Caki2 (cell line): ENCODE measurements at places on chromosomes 16 and 17.
A peak's percentile ranks its signal among the peaks of the same experiment; 100 is the strongest.

DNA sequence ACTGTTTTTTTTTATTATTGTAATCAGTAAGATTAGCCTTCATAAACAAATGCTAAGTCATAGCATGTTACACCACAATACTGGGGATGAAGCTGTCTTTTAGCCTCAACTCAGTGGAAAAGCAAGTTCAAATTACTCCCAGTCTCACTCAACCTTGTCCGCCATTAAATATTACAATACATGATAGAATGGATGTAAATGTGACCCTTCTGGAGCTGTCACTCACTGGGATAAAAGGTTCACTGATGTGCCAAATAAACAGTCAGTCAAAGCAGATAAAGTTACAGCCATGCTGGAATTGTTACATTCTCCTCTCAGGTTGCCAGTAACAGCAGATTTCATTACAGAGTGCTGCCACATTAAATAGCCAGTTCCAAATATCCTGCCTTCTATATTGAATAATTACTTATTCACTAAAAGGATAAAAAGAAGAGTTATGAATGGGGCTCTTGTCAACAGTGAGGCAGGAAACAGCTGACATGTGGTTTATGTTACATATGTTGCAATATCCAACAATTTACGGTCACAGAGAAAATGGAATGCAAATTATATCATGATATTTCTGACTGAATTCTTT lies 53.4 kb downstream of the BRIP1 start:
- no peak for DNase-seq

DNA sequence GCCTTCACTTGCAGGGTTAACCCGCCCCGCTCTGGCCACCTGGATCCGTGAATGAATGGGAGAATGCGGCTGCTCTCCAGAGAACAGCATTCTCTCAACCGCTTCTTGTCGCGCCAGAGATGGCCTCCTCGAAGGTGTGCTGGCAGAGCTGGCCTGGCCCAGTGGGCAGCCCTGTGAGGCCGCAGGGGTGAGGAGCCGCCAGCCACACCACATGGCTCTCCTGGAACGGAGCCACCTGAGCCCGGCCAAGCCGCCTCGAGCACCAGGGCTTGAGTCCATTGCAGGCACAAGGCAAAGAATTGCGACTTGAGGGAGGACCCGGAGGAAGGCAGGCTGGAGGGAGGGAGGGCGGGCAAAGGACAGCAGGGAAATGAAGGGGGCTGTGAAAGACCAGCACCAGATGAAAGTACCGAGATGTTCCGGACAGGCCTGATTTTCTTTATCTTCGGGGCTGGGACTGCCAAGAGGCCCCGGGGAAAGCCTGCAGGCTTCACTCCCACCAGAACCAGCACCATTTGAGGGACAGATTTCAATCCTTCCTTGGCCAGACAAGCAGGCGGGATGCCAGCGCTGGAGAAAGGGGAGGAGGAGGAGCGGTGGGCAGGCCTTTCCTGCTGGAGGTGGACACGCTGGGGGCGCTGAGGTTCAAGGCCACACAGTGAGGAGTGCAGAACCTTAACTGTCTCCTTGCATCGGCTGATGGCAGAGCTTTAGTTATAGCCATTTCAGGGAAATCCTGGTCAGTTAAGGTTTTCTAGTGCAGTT lies 69.4 kb downstream of the MRC2 start:
- no peak for DNase-seq

GRCh38 chr17:81428948-81429774 lies 33.9 kb downstream of the BAHCC1 start:
- DNase-seq, result peak; percentile 39

DNA sequence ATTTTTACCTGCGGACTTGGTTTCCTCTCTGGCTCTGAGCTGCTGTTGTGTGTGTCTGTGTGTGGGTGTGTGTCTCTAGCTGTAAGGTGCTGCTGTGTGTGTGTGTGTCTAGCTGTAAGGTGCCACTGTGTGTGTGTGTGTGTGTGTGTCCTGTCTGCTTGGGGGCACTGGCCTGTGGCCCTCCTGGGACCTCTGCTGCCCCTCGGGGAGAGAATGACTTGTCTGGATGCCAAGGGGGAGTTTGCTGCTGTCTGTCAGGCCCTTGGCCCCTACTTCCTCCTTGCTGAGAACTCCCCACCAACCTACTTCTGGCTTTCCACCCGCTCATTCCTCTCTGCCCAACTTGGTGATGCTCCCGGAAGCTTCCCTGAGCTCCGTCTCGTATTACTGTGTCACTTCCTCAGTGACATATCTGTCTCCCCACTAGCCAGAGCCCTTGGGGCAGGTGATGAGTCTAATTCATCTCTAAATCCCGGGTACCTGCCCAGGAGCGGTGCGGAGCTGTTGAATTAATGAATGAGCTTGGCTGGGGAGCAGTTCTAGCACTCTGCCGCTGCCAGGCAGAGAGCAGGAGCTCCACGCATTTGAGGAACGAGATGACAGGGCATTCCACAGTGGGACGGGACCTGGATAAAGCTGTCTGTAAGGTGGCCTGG lies 3.5 kb upstream of the LASP1NB start:
- no peak for DNase-seq

- no peak for DNase-seq
These were observed 221.9 kb upstream of the CACNG5 start for GRCh38 chr17:66612993-66613392.

- DNase-seq, result peak; percentile 88
These were observed 1.8 kb downstream of the TMIGD1 start for GRCh38 chr17:30332057-30332542.

GRCh38 chr17:17613708-17614114 lies 22.2 kb upstream of the PEMT start:
- DNase-seq, result peak; percentile 48

- DNase-seq, result no peak
These were observed 16.2 kb downstream of the LUC7L start for GRCh38 chr16:212999-213398.

DNA sequence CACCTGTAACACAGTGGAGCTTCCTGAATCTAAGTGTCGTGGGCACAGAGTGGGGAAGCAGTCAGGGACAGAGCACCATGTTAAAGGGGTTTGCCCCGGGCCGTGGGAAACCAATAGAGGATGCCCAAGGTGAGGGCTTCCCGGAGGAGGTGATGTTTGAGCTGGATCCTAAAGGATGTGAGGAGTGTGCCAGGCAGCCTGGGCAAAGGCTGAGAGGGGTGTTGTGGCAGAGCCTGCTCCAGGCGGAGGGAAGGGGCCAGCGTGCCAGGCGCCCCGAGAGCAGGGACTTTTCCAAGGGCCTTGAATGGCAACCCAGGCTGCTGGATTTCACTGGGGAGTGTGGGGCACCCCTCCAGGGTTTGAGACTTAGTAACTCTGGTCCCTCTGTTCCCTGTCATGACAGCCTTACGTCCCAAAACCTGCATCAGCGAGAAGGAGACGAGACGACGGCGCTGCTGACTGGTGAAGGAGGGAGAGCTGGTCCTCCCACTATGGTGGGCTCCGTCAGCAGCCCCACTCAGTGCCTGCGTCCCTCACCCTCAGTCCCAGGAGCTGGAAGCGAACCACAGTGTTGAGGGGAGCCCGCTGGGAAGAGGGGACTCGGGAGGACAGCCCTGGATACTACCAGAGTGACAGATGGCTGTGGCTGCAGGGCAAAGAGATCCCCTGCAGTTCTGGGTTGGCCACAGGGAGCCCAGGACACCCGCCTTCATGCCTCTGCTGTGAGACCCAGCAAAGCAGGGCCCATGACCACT lies 228.4 kb downstream of the KATNIP start:
- no peak for DNase-seq

GRCh38 chr17:12584727-12585126 lies 81.0 kb upstream of the MYOCD start:
- DNase-seq, result no peak
